ENCODE measurements at places on chromosomes 13 and 19.
A peak's percentile ranks its signal among the peaks of the same experiment; 100 is the strongest.

DNA sequence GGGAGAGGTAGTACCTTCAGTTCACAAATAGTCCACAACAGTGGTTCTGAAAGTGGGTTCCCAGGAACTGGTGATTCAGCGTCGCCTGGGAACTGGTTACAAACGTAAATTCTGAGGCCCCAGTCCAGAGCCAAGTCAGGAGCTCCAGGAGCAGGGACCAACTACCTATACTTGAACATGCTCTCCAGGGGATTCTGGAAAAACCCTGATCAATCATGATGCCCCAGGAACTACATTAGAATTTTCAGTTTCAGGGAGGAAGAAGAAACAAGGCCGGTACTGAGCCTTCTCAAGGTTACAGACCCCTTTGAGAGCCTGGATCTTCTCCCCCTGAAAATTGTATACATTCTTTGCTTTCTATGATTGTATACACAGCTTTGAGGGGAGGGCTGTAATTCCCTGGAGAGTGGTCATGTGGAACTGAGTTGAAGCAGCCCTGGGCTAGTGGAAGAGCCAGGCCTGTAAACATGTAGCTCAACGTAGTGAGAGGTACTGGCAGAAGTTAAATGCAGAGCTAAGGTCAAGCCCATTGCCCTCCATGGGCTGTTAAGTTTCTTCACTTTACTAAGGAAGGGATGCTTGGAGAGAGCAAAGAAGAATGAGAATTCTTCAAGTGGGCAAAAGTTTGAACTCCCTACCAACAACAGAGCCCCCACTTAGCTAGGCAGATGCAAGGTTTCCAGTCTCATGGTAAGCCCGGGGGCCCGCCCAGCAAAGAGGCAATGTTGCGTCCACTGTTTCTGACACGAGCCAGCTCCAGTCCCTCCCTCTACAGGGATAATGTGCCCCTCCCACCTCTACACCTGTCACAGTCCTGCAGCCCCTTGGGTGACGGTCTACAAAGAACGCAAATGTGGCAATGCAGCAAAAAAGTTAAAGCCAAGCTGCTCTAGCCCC lies 17.0 kb downstream of the DOCK9 start:
- DNase-seq: no peak

DNA sequence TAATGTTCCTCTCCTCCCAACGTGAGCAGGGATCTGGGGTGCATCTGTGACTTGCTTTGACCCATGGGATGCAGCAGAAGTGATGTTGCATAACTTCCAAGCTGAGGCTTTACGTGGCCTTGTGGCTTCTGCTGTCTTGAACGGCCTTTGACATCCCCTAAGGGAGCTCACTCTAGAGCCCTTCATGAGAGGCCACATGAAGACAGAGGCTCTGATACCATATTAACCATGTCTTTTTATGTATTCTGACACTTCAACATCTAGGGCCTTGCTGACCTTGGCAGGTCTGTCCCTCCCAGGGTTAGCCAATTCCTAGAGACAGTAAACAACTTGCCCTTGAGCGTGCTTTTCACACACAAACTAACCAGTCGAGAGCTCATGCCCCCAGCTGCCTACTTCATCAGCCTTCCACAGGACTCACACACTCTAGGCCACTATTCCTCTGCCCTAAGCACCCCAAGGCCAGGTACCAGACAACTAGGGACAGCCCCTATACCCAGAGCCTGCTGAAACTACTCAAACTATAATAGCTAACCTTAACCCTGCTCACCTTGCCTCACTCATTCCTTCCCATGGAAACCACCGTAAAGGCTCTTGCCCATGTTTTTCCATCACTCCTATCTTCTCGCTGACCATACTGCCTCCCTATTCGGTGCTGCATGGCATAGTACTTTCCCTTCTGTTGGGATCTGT lies 45.4 kb downstream of the CCDC70 start:
- no peak for DNase-seq

DNA sequence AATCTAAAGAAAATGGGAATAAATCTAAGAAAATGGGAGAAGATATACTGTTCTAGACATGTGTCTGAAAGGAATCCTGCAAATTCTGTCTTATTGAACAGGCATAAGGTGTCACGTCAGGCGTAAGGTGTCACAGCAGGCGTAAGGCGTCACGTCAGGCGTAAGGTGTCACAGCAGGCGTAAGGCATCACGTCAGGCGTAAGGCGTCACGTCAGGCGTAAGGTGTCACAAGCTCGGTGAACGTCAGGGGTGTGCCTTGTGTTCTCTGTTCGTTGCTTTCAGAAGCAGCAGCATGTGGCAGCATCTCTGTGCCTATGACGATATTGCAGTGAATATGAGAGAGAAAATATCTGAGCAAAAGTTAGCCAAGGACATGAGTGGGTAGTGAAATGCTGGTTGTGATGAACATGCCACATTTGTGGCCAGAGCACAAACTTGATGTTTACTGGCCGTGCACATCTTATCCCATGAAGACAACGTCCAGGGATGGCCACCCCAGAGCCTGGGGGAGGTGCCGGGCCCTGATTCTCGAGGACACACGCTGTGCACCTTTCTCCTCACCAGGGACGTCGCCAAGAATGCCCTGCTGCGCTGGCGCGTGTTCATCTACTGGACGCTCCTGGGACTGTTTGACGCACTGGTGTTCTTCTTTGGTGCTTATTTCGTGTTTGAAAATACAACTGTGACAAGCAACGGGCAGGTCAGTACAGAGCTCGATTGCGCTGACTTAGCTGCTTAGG lies 107.0 kb upstream of the MCF2L start:
- no peak for DNase-seq

DNA sequence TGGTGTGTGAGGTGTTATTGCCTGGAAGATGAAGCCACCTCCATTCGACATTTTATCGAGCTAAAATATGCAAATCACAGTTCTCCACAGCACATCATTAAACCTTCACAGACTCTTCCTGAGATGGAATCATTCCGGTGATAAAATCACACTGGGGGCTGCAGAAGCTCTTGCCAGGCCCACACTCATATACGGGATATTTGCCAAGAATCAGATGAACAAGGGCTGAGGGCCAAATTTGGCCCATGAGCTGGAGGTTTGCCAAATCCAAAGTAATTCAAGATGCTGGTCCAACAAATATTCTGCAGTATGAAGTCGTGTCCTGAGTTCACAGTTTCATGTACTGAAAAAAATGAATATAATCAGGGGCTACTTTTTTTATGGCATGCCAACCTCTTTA lies 16.7 kb upstream of the RXFP2 start:
- DNase-seq: no peak

- peak; percentile 68 for DNase-seq
Measured at GRCh38 chr19:13986348-13986904, 19.7 kb downstream of the RFX1 start.

DNA sequence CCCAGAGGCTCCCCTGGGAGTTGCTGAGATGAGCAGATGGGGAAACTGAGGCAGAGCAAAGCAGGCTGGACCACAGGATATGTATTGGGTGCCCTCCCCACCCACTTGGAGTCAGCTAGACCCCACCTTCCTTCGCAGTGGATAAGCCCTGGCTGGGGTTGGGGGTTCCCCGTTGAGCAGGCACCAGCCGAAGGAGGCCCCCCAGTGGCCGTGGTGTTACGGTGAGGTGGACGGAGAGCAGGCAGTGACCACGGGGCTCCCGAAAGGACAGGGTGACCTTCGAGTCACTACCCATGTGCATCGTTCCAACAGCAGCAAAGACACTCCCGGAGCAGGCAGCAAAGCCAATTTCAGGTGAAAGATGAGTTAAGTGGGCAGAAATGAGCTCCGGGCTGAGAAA lies 62.4 kb upstream of the ADGRE5 start:
- no peak for DNase-seq
